ENCODE measurements at places on chromosomes 16 and 17. TPM values are rescaled to one million over a fixed set of nuclear protein-coding genes. Genes with fewer than 3 reads are reported as not detected.
A peak's percentile ranks its signal among the peaks of the same experiment; 100 is the strongest.

- no peak for DNase-seq
Measured at GRCh38 chr16:12664164-12664733, 139.4 kb downstream of the CPPED1 start.

DNA sequence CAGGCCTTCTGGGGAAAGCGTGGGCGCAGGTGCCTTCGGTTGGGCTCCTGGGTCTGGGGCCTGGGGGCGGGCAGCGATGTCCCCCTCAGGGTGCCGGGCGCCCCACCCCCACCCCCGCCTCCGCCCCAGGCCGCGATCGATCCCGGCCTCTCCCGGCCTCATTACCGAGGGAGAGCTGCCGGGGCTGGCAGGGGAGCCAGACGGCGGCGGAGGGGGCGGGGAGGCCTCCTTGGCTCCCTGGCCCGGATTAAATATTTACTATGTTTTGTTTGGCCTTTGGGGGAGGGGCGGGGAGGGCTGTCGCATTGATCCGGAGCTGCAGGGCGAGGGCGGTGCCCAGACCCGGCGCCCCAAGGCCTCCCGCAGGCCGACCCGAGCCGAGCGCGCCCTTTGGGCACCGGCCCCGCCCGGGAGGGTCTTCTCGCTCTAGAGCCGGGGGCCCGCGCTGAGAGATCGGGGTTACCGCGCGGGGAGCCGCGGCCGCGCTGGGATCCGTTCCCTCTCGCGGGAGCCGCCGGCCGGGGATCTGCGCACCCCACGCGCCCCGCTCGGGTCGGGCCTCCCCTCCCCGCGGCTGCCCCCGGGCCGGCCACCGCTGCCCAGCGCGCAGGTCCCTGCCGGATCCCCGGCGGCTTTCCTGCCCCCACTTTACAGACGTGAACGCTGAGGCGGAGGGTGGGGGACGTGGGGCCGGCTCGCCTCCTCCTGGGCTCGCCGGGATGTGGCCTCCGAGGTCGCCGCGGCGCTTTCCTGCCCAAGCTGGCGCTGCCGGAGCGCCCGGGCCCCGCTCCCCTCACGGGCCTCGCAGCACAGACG, 27.0 kb downstream of the RTN4RL1 start:
- no peak for DNase-seq

GRCh38 chr16:71303938-71304337, 14.7 kb upstream of the CMTR2 start:
- DNase-seq = no peak

- DNase-seq = no peak
Measured at GRCh38 chr16:65229191-65229662, 107.4 kb upstream of the CDH11 start.

DNA sequence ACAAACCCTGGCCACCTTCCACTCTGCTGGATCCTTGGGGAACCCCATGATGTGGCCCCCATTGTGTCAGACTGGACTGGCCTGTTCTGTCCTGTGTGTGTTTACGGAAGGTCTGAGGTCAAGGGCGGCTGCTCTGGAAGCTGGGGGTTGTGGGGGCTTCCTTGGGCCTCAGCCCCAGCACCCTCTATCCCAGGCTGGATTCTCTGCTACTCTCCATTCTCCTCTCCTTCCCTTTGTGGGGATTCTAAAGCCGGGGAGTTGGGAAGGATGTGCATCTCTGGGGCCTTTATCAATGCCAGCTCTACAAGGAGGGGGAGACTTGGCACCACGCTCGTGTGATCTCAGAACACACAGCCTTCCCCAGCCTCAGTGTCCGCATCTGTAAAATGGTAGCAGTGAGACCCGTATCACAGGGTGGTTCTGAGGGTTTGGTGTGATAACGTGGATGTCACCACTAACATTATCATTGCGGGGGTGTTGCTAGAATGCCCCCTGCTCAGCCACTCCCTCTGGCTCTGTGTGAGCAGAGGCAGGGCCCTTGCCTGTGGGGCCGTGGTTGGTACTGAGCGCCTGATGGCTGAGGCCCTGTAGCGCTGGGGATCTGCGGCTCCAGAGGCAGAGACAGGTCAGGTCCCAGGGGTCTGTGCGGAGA, 18.1 kb downstream of the ADGRG1 start:
- no peak for DNase-seq

- DNase-seq = no peak
Measured at GRCh38 chr16:68242926-68243858, 2.0 kb upstream of the PLA2G15 start.

GRCh38 chr16:85284141-85284817, 172.0 kb upstream of the CIBAR2 start:
- no peak for DNase-seq

DNA sequence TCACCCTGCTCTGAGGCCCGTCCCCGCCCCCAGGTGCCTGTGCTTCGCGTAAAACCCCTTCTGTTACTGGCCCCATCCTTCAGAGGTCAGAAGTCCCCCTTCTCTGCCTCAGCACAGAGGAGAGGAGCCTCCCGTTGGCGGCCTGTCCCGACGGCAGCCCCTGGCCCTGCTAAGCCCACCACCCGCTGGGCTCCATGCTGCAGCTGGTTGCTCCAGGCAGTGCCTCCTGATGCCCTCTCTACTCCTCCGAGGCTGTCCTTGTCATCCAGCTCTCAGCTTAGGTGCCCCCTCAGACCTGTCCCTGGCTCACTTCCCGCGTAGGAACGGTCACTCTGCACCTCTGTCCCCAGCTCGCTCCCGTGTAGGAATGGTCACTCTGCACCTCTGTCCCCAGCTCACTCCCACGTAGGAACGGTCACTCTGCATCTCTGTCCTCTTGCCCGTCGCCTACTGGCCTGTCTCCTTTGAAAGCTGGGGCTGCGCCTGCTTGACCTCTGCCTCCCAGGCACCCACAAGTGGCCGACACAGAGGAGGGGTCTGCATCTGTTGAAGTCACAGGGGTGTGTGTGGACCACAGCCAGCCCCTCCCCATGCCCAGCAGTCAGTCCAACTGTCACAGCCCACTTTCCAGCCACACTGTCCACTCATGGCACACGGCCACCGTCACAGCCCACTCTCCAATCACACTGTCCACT, 31.7 kb upstream of the ZC3H18 start:
- DNase-seq = no peak

DNA sequence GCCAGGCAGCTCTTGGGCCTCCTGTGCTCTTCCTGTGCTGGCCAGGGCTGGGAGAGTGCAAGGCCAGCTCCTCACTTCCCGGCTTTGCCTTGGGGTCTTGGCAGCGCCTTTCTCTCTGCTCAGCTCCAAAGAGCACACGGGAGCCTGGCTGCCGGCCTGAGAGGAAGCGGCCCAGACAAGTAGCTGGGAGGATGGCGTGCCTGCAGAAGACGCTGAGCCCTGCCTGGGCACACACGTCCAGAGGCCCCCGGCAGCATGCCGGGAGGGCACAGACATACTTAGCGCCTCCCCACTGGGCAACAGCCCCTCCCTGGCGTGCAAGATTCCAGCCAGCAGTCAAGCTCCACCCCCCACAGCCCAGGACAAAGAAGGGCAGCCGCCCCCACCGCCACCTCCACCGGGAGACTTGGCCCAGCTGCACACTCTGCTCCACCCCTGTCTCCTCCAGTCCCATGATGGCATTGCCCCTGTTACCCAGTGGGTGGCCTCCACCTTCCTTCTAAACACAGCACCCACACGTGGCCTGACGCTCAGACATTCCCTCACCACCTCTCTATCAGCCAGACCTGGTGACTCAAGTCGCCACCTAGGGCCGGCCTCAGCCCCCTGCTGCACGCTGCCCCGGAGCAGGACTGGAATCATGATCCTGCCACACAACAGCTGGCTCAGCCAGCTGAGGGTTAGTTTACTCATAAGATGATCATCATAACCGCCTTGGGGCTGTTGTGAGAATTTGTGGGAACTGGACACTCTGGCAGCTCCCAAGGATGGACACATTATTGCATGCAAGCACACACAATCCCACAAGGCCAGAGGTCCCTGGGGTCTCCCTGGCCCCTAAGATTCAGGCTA, 12.4 kb downstream of the SGCA start:
- DNase-seq = peak; percentile 83

DNA sequence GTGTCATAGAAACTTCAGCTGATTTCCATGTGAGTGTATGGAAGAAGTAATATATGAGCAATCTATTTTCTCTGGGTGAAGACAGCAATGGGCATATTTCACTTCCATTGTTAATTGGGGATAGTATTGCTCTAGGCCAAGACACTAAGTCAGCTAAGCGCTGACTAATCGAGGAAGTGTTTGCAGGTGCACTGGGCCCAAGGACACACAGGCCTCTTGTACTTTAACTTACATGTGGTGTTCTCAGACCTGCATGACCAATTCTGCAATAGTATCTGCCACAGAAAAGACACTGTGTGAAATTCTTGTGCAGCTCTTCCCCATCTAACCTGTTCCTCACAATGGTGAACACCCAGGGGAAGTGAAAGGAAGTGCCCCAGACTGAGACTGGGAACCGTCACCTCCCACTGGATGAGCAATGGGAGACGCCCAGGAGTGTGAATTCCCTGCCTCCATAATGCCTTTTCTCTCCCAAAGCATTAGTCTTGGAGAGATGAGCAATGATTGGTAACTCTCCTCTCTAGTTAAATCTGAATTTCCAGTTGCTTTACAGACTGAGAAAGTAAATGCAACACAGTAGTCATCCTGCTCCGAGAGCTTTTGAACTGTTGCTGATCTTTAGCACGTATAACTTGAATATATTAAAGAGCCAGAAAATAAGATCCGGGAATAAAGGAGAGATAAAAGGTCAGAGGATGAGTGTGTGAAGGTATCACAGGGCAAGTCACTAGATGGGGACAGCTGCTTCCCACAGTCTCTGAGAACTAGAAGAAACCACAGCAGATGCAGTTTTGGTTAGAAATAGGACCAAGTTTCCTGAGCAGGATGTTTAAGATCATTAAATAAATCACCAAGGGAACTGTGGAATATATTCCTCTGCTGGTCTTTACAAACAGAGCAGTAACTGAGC, 82.6 kb downstream of the CDK5R1 start:
- DNase-seq = no peak

- DNase-seq = no peak
Measured at GRCh38 chr16:51407199-51407598, 256.1 kb upstream of the SALL1 start.

DNA sequence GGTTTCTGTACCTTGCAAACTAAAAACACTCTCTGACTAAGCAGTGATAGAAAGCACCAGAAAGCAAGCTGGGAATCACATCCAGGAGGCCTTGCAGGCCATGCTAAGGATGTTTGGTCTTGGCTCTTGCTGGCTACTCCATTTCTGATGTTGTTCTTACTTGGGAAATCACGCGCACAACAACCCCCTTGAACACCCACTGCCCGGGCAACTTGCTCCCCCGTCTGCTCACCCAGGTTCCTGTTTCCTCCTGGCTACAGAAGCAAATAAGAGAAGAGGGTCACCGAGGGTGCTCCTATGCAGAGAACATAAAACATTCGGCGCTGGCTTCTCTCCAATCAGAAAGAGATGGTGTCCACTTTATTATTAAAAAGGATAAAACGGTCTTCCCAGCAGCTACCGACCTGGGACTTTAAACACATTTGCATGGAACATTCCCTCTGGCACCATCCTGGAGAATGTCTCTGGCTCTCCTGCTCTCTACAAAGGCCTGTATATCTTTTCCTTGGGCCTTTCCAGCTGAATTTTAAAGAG, 271.2 kb upstream of the RPL38 start:
- no peak for DNase-seq

DNA sequence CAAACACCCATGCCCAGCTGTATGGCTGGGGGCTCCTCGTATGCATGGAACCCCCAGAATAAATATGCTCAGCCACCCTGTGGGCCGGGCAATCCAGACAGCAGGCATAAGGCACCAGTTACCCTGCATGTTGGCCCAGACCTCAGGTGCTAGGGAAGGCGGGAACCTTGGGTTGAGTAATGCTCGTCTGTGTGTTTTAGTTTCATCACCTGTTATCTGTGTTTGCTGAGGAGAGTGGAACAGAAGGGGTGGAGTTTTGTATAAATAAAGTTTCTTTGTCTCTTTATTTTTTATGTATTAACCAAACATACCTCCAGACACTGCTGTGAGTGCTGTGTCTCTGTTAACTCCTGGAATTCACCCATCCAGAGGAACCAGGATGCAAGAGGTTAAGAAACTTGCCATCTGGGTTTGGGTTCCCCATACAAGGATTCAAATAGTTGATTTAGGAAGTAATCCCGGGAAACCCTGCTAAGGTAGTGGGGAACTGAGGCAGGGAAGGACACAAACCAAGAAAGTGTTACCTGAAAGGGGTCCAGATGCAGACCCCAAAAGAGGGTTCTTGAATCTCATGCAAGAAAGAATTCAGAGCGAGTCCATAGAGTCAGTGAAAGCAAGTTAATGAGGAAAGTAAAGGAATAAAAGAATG, 37.4 kb upstream of the IL21R start:
- DNase-seq = no peak

DNA sequence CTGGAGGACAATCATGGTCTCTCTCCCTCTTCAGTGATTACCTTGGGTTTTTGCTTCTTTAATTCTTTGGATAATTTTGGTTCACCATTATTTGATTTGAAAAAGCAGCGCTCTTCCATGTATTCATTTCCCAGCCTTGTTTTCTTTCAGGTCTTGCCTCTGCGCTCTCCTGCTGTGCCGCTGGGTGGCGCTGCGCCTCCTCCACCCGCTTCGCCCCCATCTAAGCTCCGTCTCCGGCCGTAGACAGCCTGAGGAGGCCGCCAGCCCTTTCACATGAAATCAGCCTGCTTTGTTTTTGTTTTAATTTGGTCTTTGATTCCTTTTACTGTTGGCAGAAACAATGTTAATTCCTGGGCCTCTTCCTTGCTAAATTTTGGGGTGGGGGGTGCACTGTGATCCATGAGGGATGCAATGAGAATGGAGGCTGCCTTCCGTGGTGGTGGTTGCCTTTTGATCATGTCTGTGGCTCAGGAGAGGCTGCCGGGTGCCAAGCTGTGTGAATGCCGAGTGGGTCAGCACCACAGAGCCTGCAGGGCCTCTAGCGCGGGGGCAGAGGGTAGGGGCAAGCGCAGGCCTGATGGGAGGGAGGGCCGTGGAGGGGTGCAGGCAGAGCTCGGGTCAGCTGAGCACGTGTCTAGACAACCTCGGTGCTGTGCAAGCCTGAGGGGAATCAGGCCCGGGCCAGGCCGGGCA, 64.1 kb downstream of the PLD6 start:
- DNase-seq = no peak

- no peak for DNase-seq
Measured at GRCh38 chr17:72989074-72989610, 103.3 kb downstream of the SLC39A11 start.

DNA sequence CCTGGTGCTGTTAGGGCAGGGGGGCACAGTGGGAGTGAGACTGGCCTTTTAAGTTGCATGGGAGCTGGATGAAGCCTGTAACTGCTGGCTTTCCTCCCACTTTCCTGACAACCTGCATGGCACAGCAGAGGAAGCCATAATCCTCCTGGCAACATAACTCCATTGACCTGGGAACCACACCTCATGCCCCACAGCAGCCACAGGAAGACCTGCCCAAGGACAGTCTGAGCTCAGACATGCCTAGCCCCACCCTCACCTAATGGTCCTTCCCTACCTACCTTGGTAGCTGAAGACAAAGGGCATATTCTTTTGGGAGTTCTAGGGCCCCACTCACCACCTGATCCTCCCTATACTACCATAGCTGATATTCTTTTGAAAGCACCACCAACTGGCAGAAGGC, 482.2 kb upstream of the TOM1L1 start:
- no peak for DNase-seq

EFNB3 gene
- total RNA-seq = 1.1 TPM

TNFRSF17 gene
- not detected for total RNA-seq

WIPF2 gene
- 13.9 TPM for total RNA-seq

TPSB2 gene
- total RNA-seq = 18.9 TPM

ZFP1 gene
- total RNA-seq = 6.8 TPM

KRTAP4-6 gene
- total RNA-seq = not detected

DOC2A gene
- total RNA-seq = 0.77 TPM
